ENCODE measurements at places on chromosomes 7 and 10.

- peak; percentile 33 for DNase-seq
- peak overlapping the region; percentile 65 for H3K4me3 ChIP-seq
- peaks cover 10% of the 10 kb centered on the region for H3K4me1 ChIP-seq
- peaks cover 4% of the 10 kb centered on the region for H3K27me3 ChIP-seq
- no peaks in the 10 kb centered on the region for H3K36me3 ChIP-seq
Observed at GRCh38 chr10:47165711-47166404, 134.1 kb upstream of the GDF10 start.

- peaks cover 2% of the 10 kb centered on the region for H3K27me3 ChIP-seq
- H3K4me3 ChIP-seq, result no peak overlapping the region
- H3K36me3 ChIP-seq, result no peaks in the 10 kb centered on the region
- H3K27ac ChIP-seq, result no peak overlapping the region
Observed at GRCh38 chr7:127239814-127240213, 12.9 kb downstream of the GRM8 start.

- no peak overlapping the region for H3K27ac ChIP-seq
- peaks cover 22% of the 10 kb centered on the region for H3K36me3 ChIP-seq
- no peak overlapping the region for H3K4me3 ChIP-seq
- H3K27me3 ChIP-seq, result no peaks in the 10 kb centered on the region
Observed at GRCh38 chr10:13317474-13317873, 17.6 kb upstream of the PHYH start.

GRCh38 chr7:113784316-113784715 lies 134.5 kb downstream of the PPP1R3A start:
- H3K27me3 ChIP-seq, result no peaks in the 10 kb centered on the region
- no peak overlapping the region for H3K4me3 ChIP-seq
- no peaks in the 10 kb centered on the region for H3K36me3 ChIP-seq
- no peaks in the 10 kb centered on the region for H3K4me1 ChIP-seq
- H3K27ac ChIP-seq, result no peak overlapping the region

All from T-cell (primary cell).